ENCODE measurements at places on chromosomes 2 and 18. TPM values are rescaled to one million over a fixed set of nuclear protein-coding genes. Genes with fewer than 3 reads are reported as not detected.

RAB11FIP5 gene
- total RNA-seq: 10.7 TPM

TSPYL6 gene
- not detected for total RNA-seq

PTPN18 gene
- 72.6 TPM for total RNA-seq

DYNAP gene
- total RNA-seq: not detected

PHOSPHO2 gene
- 4.2 TPM for total RNA-seq

ACTR1B gene
- total RNA-seq: 142 TPM

SUPT7L gene
- total RNA-seq: 37.0 TPM

KCNIP3 gene
- 0.39 TPM for total RNA-seq

REEP1 gene
- total RNA-seq: 0.71 TPM

- DNase-seq: no peak
- peaks cover 31% of the 10 kb centered on the region for H3K27me3 ChIP-seq
- H3K4me1 ChIP-seq: peaks cover 3% of the 10 kb centered on the region
- peak overlapping the region; percentile 28 for H3K4me3 ChIP-seq
- H3K27ac ChIP-seq: no peak overlapping the region
These were observed 1.2 kb upstream of the HES6 start for GRCh38 chr2:238240757-238241711.

DNA sequence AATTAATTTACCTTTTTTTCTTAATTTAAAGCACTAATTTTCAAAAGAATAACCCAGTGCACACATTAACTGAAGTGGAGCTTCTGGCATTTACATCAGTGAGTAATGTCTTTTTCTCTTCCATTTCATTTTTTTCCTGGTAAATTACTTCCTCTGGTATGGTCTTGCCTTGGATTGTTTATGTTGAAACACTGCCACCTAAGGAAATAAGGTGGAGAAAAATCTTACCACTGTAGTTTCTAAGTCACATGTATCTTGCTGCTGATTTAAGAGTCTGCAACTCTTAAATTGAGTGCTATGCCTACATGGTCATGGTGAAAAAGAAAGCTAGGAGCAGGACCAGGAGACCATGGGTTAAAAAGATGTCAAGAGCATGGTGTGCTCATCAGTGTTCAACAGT, 51.0 kb downstream of the TTC27 start:
- peaks cover 12% of the 10 kb centered on the region for H3K36me3 ChIP-seq
- no peaks in the 10 kb centered on the region for H3K4me1 ChIP-seq
- H3K4me3 ChIP-seq: no peak overlapping the region

- H3K4me1 ChIP-seq: peaks cover 18% of the 10 kb centered on the region
- no peak for DNase-seq
- H3K27me3 ChIP-seq: peaks cover 38% of the 10 kb centered on the region
- no peak overlapping the region for H3K4me3 ChIP-seq
- H3K27ac ChIP-seq: no peak overlapping the region
These were observed 27.5 kb downstream of the MYO7B start for GRCh38 chr2:127562936-127563335.

DNA sequence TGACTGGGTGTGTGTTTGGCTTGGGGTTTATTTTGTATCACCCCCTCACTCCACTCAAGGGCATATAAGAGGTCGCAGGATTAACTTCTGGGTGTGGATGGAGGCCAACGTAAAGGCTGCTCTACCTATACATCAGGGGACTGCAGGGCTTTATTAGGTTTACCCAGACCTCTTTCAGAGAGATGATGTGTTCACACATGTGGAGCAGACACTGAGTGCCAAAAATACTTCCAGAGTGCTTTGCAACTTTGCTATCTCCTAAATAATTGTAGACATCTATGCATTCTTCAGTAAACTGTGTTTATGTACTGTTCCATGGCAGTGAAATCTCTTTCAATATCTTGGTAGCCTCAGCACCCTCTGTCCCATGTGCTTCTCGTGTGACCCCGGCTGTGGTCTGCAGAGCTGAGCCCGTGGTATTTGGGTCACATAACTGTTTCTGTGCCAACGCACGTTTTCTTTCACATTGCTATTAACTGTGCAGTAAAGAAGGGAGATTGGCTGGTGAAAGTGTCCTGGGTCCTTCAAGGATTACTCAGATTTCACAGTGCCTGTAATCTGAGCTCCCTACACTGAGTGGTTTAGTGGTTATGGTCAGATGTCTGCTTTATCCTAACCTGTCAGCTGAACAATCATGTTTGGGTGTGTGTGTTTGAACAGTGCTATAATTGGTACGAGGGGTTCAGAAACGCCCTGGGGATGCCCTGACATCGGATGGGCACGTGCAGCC, 208.1 kb downstream of the VAPA start:
- no peak overlapping the region for H3K4me3 ChIP-seq
- H3K27ac ChIP-seq: no peak overlapping the region
- DNase-seq: no peak
- H3K36me3 ChIP-seq: no peaks in the 10 kb centered on the region

DNA sequence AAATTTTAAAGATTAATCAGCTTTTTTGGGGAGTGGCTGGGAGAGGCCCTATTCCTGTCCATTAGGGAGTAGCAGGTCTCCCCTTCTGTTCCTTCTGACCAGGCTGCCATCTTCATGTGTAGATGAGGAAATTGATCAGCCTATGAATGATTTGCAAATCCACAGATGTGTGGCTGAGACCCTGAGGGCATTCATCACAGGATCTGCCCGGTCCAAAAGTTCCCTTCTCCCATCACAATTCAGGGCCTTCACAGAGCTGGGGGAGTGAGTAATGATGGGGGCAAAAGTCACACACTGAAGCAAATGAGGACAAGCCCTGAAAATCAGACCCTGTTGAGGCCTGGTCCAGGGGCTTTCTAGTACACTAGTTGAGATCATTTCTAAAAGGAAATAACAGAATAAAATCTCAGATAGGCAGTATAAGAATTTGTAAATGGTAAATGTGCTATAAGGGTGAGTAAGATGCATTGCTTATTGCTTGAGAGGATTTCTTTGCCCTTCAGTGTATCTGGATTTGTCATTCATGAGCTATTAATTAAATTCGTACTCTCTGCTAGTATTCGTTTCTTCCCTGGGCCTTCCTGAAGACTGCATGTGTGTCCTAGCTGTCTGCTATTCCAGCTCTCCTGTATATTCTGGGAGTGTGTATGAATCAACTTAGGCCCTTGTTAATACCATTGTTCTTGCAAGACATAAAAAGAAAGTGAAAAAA, 53.2 kb downstream of the SETBP1 start:
- no peak overlapping the region for H3K27ac ChIP-seq
- H3K4me3 ChIP-seq: no peak overlapping the region
- H3K27me3 ChIP-seq: no peaks in the 10 kb centered on the region
- H3K36me3 ChIP-seq: peaks cover 25% of the 10 kb centered on the region
- DNase-seq: no peak

- no peak overlapping the region for H3K27ac ChIP-seq
- H3K27me3 ChIP-seq: peaks cover 2% of the 10 kb centered on the region
- H3K4me1 ChIP-seq: no peaks in the 10 kb centered on the region
These were observed 137.8 kb upstream of the SKOR2 start for GRCh38 chr18:47389210-47389609.

GRCh38 chr2:179686718-179687342, 174.6 kb downstream of the ZNF385B start:
- no peak overlapping the region for H3K4me3 ChIP-seq
- no peak for DNase-seq
- no peaks in the 10 kb centered on the region for H3K27me3 ChIP-seq
- H3K36me3 ChIP-seq: no peaks in the 10 kb centered on the region
- H3K27ac ChIP-seq: no peak overlapping the region

DNA sequence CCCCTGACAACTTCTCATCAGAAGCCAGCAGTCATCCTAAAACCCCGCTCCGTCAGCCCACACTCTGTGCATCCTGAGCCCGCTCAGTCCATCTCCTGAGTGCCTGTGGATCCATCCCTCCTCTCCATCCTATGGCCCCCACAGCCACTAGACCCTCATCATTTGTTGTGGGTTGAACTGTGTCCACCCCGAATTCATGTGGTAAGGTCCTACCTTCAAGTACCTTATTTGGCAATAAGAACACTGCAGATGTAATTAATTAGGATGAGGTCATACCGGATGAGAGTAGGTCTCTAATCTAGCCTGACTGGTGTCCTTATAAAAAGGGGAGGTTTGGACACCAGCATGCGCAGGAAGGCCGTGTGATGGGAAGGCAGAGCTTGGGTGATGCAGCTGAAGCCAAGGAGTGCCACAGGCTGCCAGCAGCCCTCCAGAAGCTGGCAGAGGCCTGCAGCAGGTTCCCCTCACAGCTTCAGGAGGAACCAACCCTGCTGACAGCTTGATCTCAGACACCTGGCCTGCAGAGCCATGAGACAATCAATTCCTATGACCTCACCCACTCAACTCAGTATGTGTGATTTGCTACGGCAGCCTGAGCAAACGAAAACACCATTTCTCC, 192.4 kb downstream of the ZBTB7C start:
- H3K4me1 ChIP-seq: no peaks in the 10 kb centered on the region
- no peaks in the 10 kb centered on the region for H3K36me3 ChIP-seq
- no peak for DNase-seq
- H3K27me3 ChIP-seq: peaks cover 6% of the 10 kb centered on the region

- DNase-seq: no peak
- H3K36me3 ChIP-seq: no peaks in the 10 kb centered on the region
- no peaks in the 10 kb centered on the region for H3K4me1 ChIP-seq
- no peak overlapping the region for H3K4me3 ChIP-seq
- no peaks in the 10 kb centered on the region for H3K27me3 ChIP-seq
These were observed 165.2 kb upstream of the APCDD1 start for GRCh38 chr18:10289251-10289650.

DNA sequence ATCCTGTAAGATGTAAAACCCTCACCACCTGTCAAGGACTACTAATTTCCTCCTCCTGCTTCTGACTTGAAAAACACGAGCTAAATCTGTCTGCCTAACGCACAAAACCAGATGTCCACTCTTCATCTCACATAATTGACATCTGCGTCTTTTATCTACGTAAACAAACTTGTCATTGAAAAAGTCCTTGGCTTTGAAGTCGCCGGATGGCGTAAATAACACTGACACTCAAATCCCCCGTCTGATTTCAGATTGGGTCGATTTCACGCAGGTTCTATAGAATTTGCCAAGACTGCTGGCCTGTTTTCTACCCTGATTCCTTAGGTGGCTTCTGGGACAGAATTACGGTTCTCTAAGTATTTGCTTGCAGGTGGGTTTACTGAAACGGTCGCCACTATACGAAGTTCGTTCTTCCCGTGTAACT, 539 bp upstream of the MOB4 start:
- DNase-seq: no peak
- no peaks in the 10 kb centered on the region for H3K27me3 ChIP-seq
- peak overlapping the region; percentile 84 for H3K27ac ChIP-seq
- H3K4me1 ChIP-seq: peaks cover 18% of the 10 kb centered on the region
- peak overlapping the region; percentile 99 for H3K4me3 ChIP-seq

- no peaks in the 10 kb centered on the region for H3K36me3 ChIP-seq
- H3K27me3 ChIP-seq: no peaks in the 10 kb centered on the region
- no peak overlapping the region for H3K27ac ChIP-seq
- no peaks in the 10 kb centered on the region for H3K4me1 ChIP-seq
- no peak for DNase-seq
These were observed 56.9 kb upstream of the SPRED2 start for GRCh38 chr2:65489269-65489668.

DNA sequence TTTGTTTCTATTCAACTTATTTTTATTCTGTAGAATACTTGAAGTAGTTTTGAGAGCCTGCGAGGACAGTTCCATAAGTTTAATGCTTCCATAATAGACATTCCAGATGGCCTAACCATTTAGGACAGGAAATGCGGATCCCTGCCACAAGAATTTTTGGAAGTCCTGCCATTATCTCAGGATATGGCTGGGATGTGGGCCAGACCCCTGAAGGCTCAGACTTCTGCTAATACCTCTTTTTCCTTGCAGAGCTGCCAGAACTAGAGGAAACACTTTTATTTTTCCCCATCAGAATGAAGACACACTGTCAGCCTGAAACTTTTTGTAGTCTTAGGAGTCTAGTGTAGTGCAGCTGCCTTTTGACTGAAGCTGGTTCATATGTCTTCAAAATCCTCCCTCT, 806.5 kb downstream of the TDRD15 start:
- no peak for DNase-seq
- H3K4me1 ChIP-seq: no peaks in the 10 kb centered on the region
- no peak overlapping the region for H3K27ac ChIP-seq
- no peaks in the 10 kb centered on the region for H3K36me3 ChIP-seq
- no peak overlapping the region for H3K4me3 ChIP-seq
- no peaks in the 10 kb centered on the region for H3K27me3 ChIP-seq

DNA sequence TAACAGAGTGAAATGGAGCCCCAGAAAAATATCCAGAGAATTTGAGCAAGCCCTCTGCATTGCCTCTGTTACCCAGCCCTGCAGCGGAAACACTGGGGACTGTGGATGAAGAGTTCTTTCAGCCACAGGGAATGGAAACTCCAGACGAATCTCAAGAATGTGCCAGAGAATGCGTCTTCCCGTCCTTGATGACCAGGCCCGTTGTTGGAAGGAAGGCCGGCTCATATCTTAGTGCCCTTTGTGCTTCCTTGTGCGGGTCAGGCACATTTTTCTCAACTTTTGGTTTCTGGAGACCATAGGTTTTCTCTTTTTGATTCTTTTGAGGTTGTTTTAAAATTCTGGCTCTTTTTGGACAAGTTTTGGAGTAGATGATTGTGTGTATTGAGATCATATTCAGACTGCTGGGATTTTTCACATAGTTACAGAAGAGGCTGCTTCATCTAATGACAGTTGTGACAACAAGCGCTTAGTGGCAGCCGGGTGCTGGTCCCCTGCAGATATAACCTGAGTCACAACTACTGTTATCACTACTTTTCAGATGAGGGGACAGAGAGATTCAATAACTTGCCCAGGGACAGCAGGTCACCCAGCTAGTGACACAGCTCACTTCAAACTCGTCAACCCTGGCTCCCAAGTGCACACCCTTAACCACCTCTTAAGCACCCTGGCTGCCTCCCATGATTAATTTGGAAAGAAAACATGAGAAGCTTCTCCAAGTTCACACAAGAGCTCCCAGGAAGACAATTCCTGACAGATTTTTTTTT, 15.7 kb downstream of the MAL start:
- peaks cover 69% of the 10 kb centered on the region for H3K36me3 ChIP-seq
- no peaks in the 10 kb centered on the region for H3K27me3 ChIP-seq
- DNase-seq: no peak
- peaks cover 51% of the 10 kb centered on the region for H3K4me1 ChIP-seq

DNA sequence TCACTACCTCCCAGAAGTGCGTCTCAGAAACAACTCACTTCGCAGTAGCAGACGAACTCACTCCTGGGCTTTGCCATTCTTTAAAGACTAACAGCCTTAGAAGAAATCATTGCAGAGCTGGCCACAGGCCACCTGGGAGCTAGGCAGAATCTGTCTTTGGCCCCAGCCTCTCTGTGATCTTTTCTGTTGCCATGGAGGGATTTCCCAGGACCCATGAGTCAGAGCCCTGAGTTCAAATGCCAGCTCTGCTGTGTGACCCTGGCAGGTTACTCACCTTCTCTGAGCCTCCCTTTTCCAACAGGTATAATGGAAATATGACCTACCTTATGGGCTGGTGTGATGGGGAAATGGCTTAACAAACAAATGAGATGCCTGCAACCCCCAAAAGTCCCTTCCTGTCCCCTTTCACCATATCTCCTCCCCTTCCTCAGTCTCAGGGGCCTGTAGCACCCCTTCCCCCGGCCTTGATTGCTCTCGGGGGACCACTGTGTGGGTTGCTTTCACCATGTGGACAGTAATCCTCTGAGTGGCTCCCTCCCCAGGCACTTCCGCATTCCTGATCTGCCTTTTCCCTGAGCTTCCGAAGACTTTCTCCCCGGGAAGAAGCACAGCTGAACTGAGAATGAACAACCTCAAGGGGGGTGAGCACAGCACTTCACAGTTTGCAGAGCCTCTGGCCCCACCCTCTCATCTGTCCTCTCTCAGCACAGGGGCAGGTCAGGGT, 34.0 kb upstream of the SLC66A3 start:
- peaks cover 25% of the 10 kb centered on the region for H3K27me3 ChIP-seq
- H3K27ac ChIP-seq: no peak overlapping the region
- no peak overlapping the region for H3K4me3 ChIP-seq
- peaks cover 6% of the 10 kb centered on the region for H3K4me1 ChIP-seq
